ENCODE measurements at places on chromosomes 1 and 21. TPM values are rescaled to one million over a fixed set of nuclear protein-coding genes. Genes with fewer than 3 reads are reported as not detected.

ADAMTS5 gene
- 28.4 TPM for polyA plus RNA-seq

KCNA3 gene
- polyA plus RNA-seq: 0.13 TPM

DNA sequence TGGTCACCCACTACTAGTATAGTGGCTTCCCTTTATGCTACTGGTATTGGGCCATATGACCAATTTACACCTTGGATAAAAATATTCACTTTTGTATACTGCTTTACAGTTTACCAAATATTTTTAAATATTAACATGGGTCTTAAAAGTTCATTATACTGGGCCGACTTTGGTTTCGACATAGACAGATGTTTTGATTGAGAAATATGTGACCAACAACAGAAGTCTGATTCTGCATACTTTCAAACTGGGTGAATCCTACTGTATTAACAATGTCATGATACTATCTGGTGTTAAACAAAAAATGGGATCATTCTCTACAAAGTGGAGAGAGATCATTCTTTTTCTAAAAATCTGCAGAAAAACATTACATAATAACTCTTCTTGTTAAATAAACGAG, 134.8 kb downstream of the AKT3 start:
- DNase-seq: no peak

- no peak for DNase-seq
These were observed 61.3 kb upstream of the MUTYH start for GRCh38 chr1:45401524-45401923.

DNA sequence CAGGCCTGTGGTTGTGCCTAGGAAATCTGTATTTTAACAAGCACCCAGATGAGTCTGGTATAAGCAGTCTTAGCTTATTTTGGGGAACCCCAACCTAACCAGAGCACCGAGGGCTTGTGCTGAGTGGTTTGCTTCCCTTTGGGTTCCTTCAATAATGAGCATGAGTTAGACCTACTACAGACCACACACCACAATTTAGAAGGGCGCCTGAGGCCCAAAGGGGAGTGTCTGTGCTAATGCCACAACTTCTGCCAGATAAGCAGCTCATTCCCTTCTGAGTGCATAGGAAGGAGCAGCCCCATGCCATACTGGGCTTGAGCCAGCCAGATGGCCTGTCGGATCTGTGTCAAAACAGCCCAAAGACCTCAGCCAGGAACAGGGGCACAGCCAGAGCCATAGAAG, 15.4 kb upstream of the LSS start:
- DNase-seq: no peak

DNA sequence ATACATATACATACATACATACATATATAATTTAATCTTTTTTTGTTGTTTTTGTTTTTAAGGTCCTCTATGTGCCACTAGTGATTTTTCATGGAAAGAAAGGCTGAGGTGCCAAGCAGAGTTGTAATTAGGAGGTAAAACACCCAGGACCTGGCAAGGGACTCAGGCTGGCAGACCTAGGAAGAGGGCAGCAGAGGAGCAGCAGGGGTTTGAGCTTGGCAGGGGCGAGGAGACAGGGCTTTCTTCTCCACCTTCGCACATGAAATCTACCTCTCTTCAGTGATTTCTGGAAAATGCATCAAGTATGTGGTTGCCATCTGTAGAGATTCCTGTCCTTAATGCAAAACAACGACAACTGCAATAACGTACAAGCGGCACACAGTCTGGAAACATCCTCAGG, 31.9 kb downstream of the DDAH1 start:
- no peak for DNase-seq

DNA sequence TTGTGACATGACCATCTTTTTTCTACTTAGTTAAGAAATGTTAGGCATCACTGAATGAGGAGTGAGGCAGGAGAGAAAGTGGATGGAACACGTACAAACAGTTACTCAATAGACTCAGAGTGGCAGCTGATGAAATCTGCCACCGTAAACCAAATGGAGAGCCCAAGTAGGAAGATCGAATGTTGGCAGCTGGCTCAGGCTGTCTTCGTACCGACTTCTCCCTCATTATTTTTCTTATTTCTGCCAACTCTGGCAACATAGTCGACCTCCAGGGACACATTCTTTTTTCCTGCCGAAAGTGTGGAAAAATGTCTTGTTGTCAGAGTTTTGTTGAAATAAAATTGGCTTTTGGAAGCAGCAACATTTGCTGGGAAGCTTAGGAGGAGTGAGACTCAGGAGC, 143.3 kb downstream of the GREM2 start:
- DNase-seq: no peak

GRCh38 chr1:175579956-175580750, 163.2 kb downstream of the TNR start:
- DNase-seq: no peak

All from renal cortex interstitium (tissue), 15 donors.